ENCODE measurements at places on chromosomes 3 and 15.

GRCh38 chr3:44995142-44995770, 19.2 kb downstream of the EXOSC7 start:
- no peak for DNase-seq

DNA sequence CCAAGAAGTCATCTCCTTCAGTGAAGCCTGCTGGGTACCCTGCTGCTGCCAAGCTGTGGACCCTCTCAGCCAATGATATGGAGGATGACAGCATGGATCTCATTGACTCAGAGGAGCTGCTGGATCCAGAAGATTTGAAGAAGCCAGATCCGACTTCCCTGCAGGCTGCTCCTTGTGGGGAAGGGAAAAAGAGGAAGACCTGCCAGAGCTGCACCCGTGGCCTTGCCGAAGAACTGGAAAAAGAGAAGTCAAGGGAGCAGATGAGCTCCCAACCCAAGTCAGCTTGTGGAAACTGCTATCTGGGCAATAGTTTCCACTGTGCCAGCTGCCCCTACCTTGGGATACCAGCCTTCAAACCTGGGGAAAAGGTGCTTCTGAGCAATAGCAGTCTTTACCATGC, 13.7 kb upstream of the ANP32A start:
- DNase-seq = peak; percentile 78

- no peak for DNase-seq
Measured at GRCh38 chr15:88234711-88235110, 21.8 kb downstream of the NTRK3 start.

- no peak for DNase-seq
Measured at GRCh38 chr3:26132942-26133341, 343.1 kb downstream of the OXSM start.

- no peak for DNase-seq
Measured at GRCh38 chr3:125381314-125381713, 6.2 kb upstream of the ZNF148 start.

DNA sequence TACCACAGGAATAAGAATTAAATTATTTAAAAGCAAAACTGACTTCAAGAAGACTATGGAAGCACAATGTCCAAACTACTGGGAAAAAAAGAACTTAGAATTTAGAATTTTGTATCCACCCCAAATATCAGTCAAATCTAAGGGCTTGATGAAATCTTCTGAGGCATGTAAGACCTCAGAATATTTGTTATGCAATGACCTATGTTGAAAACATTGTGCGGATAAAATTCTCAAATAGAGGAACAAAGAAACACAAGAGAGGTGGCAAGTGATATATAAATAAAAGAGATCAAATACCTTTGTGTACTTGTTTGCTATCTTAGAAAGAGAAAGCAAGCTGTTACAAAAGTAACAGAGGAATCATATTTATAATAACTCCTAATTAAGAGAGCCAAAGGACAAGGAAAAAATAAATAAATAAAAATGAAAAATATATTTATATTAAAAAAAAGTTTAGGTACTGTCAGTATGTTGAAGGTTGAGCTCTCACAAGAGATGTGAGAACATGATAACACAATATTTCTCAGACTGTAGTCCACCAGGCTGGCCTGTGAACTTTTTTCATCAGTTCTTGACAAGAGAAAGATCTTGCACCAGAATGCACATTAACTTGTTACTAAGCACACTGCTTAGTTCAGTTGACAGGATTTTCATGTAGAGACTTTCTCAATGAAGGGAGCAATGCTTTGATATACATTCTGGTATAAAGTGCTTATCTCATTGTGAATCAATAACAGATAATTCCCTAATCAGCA, 50.0 kb downstream of the CPA3 start:
- DNase-seq = peak; percentile 24

GRCh38 chr3:12983319-12983718, 89.9 kb downstream of the IQSEC1 start:
- DNase-seq = no peak

DNA sequence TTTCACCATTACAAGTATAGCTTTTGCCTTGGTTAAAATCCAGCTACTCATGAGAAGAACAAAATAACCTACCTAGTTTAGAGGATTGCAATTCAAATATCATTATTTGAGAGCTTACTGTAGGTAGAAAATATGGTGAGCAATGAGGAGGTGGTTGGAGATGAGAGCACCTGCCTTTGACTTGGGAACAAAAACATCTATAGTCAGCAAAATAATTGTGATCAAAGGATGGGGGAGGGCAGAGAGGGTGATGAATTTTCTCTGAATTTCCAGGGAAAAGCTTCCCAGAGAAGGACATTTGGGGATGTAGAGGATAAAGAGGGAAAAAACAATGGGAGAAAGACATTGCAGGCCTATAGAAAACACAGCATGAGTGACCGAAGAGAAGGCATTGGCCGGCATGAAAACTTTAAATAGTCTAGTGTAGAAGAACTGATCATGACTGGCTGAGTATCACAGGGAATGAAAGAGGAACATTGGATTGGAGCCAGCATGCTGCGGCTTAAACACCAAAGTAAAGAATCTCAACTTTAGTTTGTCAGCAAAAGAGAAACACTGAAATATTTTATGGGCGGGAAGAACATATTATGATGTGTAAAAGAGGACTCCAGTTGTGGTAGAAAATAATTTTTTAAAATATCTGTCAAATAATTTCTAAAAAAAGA, 581.3 kb downstream of the UNC13C start:
- DNase-seq = peak; percentile 9

DNA sequence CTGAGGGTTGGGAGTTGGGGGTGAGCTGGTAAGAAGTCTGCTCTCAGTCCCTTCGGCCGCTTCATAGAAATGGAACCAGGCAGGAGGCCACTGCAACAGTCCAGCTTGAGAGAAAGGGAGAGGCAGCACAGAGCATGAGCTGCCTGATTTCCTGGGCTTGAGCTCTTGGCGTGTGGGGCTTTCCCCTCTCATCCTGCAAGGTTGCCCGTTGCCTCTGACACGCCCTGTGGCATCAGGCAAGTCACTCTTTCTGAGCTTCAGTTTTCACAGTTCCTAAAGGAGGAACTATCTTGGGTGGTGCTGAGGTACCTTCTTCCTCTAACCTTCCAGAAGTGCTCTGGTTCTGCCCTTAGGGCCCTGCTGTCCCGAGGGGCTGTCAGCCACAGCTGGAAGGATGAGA, 4.9 kb downstream of the MESP2 start:
- peak; percentile 80 for DNase-seq

Data from HL-60 (cell line).